Amygdala (tissue), 56 donors: ENCODE measurements at places on chromosomes 6 and 20.

DNA sequence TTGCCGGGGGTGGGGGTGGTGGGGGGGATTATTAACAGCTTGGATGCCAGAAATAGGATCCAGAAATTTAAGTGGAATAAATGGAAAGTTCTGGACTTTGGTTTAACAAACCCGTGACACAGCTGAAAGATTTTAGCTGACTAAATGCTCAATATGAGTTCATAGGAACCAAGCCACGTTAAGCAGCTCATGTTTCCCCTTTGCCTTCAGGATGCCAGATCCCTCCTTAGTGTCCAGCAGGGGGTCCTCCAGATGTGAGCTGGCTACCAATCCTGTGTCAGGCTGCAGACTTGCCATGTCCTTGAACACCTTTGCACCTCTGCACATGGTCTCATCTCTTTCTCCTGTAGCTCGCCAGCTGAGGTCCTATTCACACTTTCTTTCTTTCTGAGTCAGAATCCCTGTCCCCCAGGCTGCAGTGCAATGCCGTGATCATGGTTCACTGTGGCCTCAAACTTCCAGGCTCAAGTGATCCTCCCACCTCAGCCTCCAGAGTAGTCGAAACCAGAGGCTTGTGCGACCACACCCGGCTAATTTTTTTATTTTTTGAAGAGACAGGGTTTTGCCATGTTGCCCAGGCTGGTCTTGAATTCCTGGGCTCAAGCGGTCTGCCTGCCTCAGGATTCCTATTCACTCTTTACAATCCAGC lies 133.3 kb upstream of the ARMC2 start:
- DNase-seq: no peak

DNA sequence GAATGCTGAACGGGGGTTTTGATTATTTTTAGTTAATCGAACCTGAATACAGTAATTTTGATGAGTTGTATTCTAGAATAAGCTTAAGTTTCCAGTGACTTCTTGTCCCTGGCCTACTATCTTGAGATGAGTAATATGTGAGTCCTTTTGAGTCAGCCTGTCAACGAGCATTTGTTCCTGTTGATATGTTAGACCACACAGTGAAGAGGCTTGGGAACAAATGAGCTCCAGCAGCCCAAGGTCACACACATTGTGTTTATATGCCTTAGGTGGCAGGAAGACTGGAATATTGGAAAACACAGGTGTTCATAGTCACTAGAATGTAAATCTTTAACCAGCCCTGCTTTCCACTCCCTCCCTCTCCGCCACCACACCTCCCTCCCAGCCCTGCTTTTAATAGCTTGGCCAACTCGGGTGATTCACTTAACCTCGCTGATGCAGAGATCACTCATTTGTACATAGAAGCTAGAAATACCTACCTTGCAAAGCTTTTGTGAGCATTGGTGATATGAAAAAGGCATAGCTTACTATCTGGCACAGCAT lies 9.1 kb downstream of the SMPDL3A start:
- no peak for DNase-seq

GRCh38 chr20:57897156-57897874 lies 187.5 kb upstream of the PMEPA1 start:
- DNase-seq: no peak

DNA sequence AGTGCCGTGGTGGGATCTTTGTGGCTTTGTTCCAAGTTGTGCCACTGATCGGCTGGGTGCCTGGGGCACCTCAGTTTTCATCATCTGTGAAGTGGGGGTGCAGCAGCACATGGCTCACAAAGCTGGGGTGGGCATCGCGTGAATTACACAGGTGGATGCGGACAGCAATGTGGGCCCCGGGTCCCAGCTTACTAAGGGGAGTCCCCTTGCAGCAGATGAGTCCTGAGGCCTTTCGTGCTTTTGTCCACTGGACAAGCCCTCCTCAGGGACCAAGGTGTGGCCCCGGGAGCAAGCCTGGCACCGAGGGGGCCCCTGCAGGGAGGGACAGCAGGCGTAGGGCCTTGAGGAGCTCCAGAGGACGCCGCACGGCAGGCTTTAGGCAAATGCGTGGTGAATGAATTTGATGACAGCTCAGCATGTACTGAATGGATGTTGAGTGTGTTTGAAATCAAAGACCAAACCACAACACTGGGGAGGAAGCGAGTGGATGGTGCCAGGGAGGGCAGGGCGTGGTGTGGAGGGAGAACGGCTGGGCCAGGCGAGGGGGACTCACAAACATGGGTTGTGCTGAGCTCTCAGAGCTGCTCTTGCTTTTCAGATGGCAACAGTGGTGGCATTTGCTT lies 53.2 kb downstream of the IRF4 start:
- no peak for DNase-seq

GRCh38 chr6:3088968-3089367 lies 20.7 kb downstream of the RIPK1 start:
- DNase-seq: no peak

GRCh38 chr6:165245701-165246100 lies 63.7 kb downstream of the C6orf118 start:
- no peak for DNase-seq

GRCh38 chr6:11120271-11121005 lies 8.9 kb upstream of the ERVFRD-1 start:
- DNase-seq: no peak

DNA sequence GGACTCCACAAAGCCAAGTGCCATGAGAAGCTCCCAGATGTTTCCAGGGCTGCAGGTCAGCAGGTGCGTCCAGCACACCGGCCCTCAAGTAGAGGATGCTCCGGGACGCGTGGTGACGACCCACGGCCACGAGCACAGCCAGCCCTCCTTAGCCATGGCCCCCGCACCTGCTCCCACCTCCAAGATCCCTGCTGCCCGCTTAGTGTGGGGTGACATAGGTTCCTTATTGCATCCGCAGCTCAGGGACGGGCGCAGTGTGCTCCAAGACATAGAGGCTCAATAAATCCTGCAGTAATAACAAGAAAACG lies 138.1 kb upstream of the RPS6KA2 start:
- DNase-seq: no peak
